ENCODE measurements at places on chromosomes 4 and X. TPM values are rescaled to one million over a fixed set of nuclear protein-coding genes. Genes with fewer than 3 reads are reported as not detected.

DNA sequence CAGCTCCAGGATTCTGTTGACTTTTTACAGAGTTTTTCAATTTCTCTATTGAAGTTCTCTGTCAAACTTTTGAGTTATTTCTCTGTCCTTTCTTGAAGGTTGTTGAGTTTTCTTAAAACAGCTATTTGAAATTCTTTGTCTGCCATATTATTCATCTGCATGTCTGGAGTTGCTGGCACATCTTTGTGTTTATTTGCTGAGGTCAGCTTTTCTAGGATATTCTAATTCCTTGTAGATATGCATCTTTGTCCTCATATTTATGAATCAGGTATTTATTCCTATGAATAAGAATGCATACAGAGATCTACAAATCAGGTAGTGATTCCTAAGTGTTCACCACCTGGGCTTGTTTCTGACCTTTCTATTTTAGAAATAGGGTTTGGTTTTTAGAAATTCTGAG, 546.4 kb downstream of the RAPGEF2 start:
- H3K4me3 ChIP-seq = no peak overlapping the region
- no peak overlapping the region for H3K27ac ChIP-seq
- H3K27me3 ChIP-seq = no peaks in the 10 kb centered on the region
- DNase-seq = no peak

GRCh38 chr4:155911905-155912304, 8.4 kb downstream of the TDO2 start:
- no peak for DNase-seq
- no peak overlapping the region for H3K4me3 ChIP-seq
- H3K4me1 ChIP-seq = no peaks in the 10 kb centered on the region
- H3K36me3 ChIP-seq = no peaks in the 10 kb centered on the region
- H3K27ac ChIP-seq = no peak overlapping the region

GRCh38 chrX:10095698-10096432, 60.9 kb upstream of the CLCN4 start:
- H3K4me3 ChIP-seq = no peak overlapping the region
- H3K36me3 ChIP-seq = peaks cover 18% of the 10 kb centered on the region
- H3K27ac ChIP-seq = no peak overlapping the region

DNA sequence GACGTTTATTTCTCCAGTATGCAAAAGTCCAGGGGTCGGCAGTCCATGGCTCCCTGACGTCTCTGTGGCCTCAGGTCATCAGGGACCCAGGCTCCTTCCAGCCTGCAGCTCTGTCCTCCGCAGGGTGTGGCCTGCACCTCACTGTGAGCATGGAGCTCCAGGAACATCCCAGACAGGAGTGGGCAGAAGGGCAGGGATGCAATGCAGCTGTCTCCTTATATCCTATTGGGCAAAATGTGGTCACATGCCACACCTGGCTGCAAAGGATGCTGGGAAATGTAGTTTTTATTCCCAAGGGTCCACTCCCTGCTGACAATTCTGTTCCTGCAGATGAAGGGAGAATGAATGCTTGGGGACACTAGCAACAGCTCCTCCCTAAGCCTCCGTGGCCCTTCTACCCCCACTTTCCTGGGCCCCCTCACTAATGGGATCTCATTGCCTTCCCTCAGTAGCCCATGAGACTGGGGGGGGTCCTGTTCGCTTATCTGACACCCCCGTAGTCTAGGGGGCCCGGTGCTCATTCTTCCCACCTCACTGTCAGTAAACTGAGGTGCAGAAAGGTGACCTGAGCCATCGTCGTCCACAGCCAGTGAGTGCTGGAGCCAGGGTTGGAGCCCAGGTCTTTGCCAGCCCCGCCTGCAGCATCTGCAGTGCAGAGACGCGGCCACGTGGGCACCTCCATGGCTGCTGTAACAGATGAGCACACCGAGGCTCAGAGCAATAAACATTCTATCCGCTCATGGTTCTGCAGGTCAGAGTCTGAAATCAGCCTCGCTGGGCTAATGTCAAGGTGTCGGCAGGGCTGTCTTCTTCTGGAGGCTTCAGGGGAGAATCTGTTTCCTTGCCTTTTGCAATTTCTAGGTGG, 5.9 kb upstream of the GRPEL1 start:
- DNase-seq = no peak
- H3K4me3 ChIP-seq = no peak overlapping the region
- no peak overlapping the region for H3K27ac ChIP-seq
- no peaks in the 10 kb centered on the region for H3K27me3 ChIP-seq

DNA sequence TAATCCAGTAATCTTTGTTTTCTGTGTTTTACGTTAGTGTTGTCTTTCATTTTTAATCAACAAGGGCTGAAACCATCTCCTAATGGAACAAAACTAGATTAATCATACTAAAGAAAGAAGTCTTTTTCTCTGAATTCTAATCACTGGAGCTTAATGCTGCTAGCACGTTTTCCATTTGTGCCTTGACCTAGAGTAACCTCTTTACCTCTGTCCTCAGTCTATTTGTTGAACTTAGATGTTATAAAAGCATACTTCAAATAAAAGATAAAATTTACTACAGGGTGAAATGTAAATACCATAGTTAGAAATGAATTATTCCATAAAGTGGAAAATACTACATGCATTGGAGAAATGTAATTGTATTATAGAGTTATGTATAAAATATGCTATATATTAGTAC, 207.1 kb downstream of the NKX6-1 start:
- H3K4me1 ChIP-seq = no peaks in the 10 kb centered on the region
- no peaks in the 10 kb centered on the region for H3K36me3 ChIP-seq
- H3K27me3 ChIP-seq = no peaks in the 10 kb centered on the region
- no peak overlapping the region for H3K4me3 ChIP-seq
- H3K27ac ChIP-seq = no peak overlapping the region

DNA sequence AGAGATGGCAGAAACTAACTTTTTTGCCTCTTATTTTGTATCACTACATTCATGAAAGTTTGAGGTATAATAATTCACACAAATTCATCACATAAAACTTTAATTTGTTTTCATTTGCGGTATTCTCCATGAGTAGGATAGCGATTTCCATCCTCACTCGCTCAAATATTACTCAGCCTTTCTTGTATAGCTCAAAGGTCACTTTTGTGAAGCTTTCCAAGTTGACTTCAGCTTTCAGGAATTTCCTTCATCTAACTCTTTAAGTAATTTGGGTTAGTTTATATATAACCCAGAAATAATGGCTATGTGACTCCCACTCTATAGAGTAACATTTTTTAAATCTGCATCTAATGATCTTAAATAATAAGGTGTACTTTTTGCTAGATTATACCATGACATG, 314.4 kb downstream of the IL1RAPL1 start:
- H3K4me1 ChIP-seq = no peaks in the 10 kb centered on the region
- H3K36me3 ChIP-seq = no peaks in the 10 kb centered on the region
- no peak for DNase-seq
- H3K27ac ChIP-seq = no peak overlapping the region
- H3K4me3 ChIP-seq = no peak overlapping the region

DNA sequence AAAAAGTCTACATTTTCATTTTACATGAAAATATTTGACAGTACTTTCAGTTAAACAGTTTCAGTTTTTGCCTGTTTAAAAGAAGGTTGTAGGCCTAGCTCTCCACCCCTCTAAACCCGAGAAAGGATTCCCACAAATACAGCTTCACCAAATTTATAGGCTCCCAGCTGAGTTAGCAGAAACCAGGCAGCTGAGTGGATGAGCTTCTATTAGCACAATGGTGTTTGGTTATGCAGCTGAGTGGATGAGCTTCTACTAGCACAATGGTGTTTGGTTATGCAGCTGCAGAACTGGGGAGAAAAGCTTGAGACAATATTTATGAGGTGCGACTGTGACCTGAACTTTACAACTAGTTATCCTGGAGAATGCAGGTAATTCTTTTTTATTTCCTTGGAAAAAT, 36.6 kb upstream of the PAQR3 start:
- no peak for DNase-seq
- H3K27ac ChIP-seq = no peak overlapping the region
- no peak overlapping the region for H3K4me3 ChIP-seq
- H3K36me3 ChIP-seq = no peaks in the 10 kb centered on the region

GRCh38 chrX:45198706-45199105, 2.0 kb downstream of the DIPK2B start:
- no peaks in the 10 kb centered on the region for H3K36me3 ChIP-seq
- H3K4me3 ChIP-seq = no peak overlapping the region
- DNase-seq = no peak
- H3K27me3 ChIP-seq = no peaks in the 10 kb centered on the region
- no peaks in the 10 kb centered on the region for H3K4me1 ChIP-seq

- H3K4me3 ChIP-seq = no peak overlapping the region
- H3K27me3 ChIP-seq = no peaks in the 10 kb centered on the region
- H3K4me1 ChIP-seq = peaks cover 10% of the 10 kb centered on the region
- H3K36me3 ChIP-seq = no peaks in the 10 kb centered on the region
Observed at GRCh38 chr4:80261989-80262600, 4.4 kb upstream of the FGF5 start.

DNA sequence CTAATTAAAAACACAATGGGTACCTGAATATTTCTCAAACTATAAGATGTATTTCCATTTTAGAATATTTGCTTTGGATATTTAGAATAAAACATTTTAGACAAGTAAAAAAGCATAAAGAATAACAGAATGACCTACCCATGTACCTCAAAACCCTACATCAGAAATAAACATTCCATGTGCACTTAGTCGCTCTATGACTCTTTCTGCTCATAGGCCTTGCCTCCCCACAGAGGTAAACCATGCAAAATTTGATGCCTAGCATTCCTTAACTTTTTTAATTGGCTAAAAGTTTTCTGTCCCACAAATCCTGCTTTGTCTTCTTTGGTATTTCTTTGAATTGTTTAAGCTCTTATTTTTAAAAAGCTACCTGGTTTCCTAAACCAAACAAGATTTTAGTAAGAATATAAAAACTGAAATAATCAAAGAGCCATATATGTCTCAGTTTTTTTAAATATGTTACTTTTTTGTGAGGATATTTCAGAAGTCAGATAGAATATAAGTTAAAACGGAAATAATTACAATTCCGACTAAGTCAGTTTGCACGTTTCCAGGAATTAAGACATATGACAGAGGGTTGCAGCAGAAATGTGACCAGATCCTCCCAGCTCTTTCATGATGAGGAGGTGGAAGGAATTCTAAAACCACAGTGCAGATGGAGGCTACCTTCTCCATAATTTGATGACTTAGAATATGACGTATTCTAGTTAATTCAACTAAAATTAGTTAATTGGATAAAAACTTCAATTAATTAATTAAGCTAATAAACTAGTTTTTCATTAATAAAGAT, 102.5 kb downstream of the FIP1L1 start:
- no peaks in the 10 kb centered on the region for H3K36me3 ChIP-seq
- no peaks in the 10 kb centered on the region for H3K27me3 ChIP-seq
- no peak overlapping the region for H3K27ac ChIP-seq
- H3K4me3 ChIP-seq = no peak overlapping the region
- no peak for DNase-seq

DNA sequence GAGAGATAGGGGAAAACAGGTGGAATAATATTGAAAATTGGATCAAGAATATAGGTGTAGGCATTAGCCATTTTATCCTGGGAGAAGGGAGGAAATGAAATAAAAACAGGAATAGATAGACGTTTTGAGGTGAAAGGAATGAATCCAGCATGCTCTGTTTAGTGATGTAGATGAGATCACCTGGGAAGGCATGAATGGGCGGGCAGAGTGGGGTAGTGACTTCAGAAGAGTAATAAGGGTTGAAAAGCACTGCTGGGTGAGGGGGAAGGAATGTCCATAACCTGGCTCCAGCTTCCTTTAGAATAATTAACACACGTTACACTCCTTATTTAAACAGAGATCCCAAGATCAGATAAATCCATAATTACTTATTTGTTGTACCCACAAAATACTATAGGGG, 191.1 kb upstream of the ANXA3 start:
- no peaks in the 10 kb centered on the region for H3K4me1 ChIP-seq
- no peak overlapping the region for H3K4me3 ChIP-seq
- DNase-seq = no peak
- H3K27me3 ChIP-seq = no peaks in the 10 kb centered on the region
- no peak overlapping the region for H3K27ac ChIP-seq
- H3K36me3 ChIP-seq = peaks cover 4% of the 10 kb centered on the region

DNA sequence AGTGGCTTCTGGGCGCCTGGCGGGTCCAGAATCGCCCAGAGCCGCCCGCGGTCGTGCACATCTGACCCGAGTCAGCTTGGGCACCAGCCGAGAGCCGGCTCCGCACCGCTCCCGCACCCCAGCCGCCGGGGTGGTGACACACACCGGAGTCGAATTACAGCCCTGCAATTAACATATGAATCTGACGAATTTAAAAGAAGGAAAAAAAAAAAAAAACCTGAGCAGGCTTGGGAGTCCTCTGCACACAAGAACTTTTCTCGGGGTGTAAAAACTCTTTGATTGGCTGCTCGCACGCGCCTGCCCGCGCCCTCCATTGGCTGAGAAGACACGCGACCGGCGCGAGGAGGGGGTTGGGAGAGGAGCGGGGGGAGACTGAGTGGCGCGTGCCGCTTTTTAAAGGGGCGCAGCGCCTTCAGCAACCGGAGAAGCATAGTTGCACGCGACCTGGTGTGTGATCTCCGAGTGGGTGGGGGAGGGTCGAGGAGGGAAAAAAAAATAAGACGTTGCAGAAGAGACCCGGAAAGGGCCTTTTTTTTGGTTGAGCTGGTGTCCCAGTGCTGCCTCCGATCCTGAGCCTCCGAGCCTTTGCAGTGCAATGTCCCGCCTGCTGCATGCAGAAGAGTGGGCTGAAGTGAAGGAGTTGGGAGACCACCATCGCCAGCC, at the start of gene ATOH1:
Gene ATOH1, plus strand, starts transcription at position 422 of the 663 bp plus-strand sequence. Its CDS starts 174 bp downstream, at position 596.
- H3K27me3 ChIP-seq = peaks cover 62% of the 10 kb centered on the region
- H3K4me1 ChIP-seq = peaks cover 31% of the 10 kb centered on the region
- no peaks in the 10 kb centered on the region for H3K36me3 ChIP-seq
- no peak within 1 kb of the TSS for H3K27ac ChIP-seq
- H3K4me3 ChIP-seq = no peak within 1 kb of the TSS

- DNase-seq = no peak
- no peak overlapping the region for H3K4me3 ChIP-seq
- H3K4me1 ChIP-seq = no peaks in the 10 kb centered on the region
- H3K27me3 ChIP-seq = no peaks in the 10 kb centered on the region
Observed at GRCh38 chr4:110310795-110311194, 112.4 kb upstream of the ELOVL6 start.

- H3K27me3 ChIP-seq = no peaks in the 10 kb centered on the region
- H3K36me3 ChIP-seq = no peaks in the 10 kb centered on the region
- no peak overlapping the region for H3K4me3 ChIP-seq
- H3K27ac ChIP-seq = no peak overlapping the region
Observed at GRCh38 chrX:49892542-49892941, 13.3 kb downstream of the USP27X start.

GRCh38 chrX:95718746-95719145, 965.9 kb upstream of the DIAPH2 start:
- no peaks in the 10 kb centered on the region for H3K4me1 ChIP-seq
- H3K27ac ChIP-seq = no peak overlapping the region

DNA sequence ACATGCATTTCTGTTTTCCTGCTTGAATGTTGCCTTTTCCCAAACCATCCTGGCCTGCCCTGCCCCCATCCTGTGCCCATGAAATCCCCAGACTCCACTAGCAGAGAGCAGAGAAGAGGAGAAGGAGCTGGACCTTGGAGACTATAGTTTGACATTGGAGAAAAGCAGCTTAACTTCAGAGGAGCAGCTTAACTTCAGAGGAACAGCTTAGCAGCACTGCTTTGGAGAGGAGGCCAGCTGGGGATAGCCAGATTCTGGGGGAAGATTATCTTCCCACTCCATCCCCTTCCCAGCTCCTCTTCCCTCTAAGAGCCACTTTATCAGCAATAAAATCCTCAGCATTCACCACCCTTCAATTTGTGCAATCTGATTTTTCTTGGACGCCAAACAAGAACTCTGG, 443.0 kb downstream of the PCDH10 start:
- no peaks in the 10 kb centered on the region for H3K27me3 ChIP-seq
- H3K36me3 ChIP-seq = no peaks in the 10 kb centered on the region
- H3K27ac ChIP-seq = no peak overlapping the region
- no peak for DNase-seq
- H3K4me3 ChIP-seq = no peak overlapping the region

HAND2 gene
- polyA plus RNA-seq = 17.4 TPM

GC gene
- polyA plus RNA-seq = not detected

GPR50 gene
- not detected for polyA plus RNA-seq

TMPRSS11F gene
- polyA plus RNA-seq = not detected

HSD17B13 gene
- polyA plus RNA-seq = 0.60 TPM

PABPC1L2B gene
- not detected for polyA plus RNA-seq

GLUD2 gene
- polyA plus RNA-seq = 0.60 TPM
